NCI-H2081 (cell line): ENCODE measurements at places on chromosomes 7 and 10.

- no peak for DNase-seq
Observed at GRCh38 chr7:103944230-103944900, 45.1 kb downstream of the RELN start.

DNA sequence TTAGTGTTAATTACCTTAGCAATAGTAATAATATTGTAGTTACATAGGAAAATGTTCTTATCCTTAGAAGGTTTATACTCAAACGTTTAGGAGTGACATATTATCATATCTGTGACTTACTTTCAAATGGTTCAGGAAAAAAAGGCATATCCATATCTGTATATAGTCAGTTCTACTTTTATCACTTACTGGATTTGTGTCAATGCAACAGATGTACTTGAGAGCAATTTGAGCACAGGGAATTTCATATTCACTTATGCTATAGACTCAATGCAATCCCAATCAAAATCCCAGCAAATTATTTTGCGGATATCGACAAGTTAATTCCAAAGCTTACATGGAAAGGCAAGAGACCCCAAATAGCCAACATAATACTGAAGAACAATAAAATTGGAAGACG is 10.0 kb downstream of the DENND11 start:
- no peak for DNase-seq

DNA sequence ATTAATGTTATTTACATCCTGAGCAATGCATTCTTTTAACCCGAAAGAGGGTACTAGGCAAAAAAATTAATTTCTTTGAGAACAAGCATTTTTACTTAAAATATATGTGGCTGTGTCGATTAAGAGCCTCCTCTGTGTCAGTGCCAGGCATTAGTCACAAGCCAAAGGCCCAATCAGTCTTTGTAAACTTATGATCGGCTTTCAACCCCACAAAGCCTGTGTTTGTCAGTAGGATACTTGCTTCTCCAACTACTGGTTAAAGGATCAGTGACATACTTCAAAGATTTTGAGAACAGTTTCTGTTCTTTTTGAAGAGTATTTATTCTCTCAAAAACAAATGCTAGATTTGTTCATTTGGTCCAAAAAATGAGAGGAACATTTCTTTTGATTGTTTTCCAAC is 159.3 kb downstream of the NRCAM start:
- DNase-seq = no peak

GRCh38 chr10:126584836-126585235 is 85.7 kb downstream of the C10orf90 start:
- no peak for DNase-seq
